ENCODE measurements at places on chromosomes 4 and X.
A peak's percentile ranks its signal among the peaks of the same experiment; 100 is the strongest.

GRCh38 chrX:152155766-152156310, 17.5 kb upstream of the MAGEA10 start:
- DNase-seq, result no peak

- no peak for DNase-seq
These were observed 94.6 kb downstream of the REELD1 start for GRCh38 chr4:146308951-146309350.

DNA sequence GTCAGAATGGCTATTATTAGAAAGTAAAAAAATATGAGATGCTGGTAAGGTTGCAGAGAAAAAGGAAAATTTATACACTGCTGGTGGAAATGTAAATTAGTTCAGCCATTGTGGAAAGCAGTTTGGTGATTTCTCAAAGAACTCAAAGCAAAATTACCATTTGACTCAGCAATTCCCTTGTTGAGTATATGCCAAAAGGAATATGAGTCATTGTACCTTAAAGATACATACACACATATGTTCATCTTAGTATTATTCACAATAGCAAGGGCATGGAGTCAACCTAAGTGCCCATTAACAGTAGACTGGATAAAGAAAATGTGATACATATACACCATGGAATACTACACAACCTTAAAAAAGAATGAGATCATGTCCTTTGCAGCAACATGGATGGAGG, 148.2 kb downstream of the COMMD8 start:
- DNase-seq, result no peak

DNA sequence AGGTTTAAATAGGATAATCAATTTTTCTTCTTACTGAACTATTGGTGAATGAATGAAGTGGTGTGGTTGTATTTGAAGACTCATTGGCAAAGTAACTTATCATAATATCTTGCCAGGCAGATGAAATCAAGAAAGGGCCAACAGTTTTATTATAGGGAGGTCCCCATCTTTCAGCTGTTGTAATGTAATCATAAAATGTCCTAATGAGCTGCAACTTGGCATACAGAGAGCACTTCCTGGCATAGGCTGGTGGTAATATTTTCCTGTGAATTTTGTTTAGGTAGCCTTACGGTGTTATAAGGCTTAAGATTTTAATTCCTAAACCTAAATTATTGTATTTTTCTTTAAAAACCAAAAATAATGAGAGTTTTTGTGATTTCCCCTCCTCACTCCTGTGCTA, 17.5 kb downstream of the FHIP1A start:
- DNase-seq, result no peak

GRCh38 chr4:104163820-104164219, 330.9 kb downstream of the CXXC4 start:
- no peak for DNase-seq

GRCh38 chr4:152217896-152218295, 318.0 kb downstream of the FBXW7 start:
- DNase-seq, result no peak

GRCh38 chrX:115679460-115679859, 118.5 kb downstream of the PLS3 start:
- no peak for DNase-seq

DNA sequence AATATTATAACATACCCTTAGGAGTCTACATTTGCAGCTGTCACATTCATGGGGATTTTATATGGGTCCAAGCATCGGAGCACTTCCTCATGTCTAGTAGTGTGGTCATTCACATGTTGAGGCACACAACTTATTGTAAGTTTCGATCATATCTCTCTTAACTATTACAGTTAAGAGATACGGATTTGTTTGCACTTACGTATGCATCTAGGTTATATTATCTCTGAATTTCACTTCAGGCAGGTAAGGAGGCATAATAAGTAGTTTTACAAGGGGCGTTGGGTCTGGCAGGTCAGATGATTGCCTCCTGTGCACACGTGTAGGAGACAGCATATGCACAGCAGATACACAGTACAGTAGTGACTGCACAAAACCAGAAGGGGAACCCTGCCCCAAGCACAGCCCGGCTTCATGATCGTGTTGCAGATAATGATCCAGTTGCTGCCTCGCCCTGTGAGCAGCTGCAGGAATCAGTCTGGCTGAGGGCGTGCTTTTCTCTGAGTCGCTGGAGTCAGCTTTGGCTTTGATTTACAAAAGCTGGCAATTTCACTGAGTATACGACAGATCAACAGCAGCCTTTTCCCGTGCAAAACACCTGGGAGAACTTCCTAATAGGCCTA, 302.9 kb upstream of the GATB start:
- no peak for DNase-seq

DNA sequence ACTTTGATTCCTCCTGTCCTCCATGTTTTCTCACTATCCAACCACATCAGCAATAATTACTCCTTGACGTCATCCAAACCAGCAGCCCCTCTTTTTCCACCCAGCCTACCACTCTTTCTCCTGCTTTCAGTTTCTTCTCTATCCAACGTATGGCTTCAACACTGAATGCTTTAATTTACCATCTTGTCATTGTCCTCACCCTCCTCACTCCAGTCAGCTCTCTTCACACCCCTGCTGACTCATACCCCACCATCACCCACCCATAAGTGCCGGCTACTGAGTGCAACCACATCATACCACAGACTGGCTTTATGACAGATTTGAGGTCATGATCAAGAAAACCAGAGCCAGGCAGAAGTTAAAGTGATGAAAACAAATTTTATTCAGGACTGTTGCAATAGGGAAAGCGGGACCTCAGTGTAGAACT, 9.8 kb upstream of the ANXA5 start:
- no peak for DNase-seq

- DNase-seq, result peak; percentile 25
These were observed at the start of gene HS3ST1 for GRCh38 chr4:11428231-11428898. Gene HS3ST1, minus strand, starts transcription at chr4:11428894. Its CDS starts 28,889 bp downstream, at chr4:11400005.

- no peak for DNase-seq
These were observed 37.4 kb upstream of the NDST3 start for GRCh38 chr4:117996891-117997290.

GRCh38 chr4:105472871-105473323, 965 bp downstream of the PPA2 start:
- DNase-seq, result no peak

- DNase-seq, result no peak
These were observed 69.2 kb downstream of the VCX3A start for GRCh38 chrX:6465756-6466155.

GRCh38 chr4:99321241-99322191, at the start of gene ADH1B:
Gene ADH1B, minus strand, starts transcription at chr4:99321401. Its CDS starts 70 bp downstream, at chr4:99321331.
- no peak for DNase-seq

DNA sequence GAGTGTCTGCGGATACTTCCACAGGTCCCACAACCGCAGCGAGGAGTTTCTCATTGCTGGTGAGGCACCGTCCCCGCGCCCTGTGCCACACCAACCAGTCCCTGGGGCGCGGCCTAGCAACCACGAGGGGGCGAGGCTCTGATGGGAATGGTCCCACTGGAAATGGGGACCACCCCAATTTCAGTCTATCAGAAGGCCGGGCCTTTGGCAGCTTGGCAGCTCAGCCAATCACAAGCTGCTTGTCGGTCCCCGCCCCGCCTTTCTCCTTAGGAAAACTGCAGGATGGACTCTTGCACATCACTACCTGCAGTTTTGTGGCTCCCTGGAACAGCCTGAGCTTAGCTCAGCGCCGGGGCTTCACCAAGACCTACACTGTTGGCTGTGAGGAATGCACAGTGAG, 3.0 kb downstream of the TIMP1 start:
- DNase-seq, result no peak

- no peak for DNase-seq
These were observed 554.8 kb upstream of the TENM3 start for GRCh38 chr4:181688432-181688831.

GRCh38 chr4:137266511-137266910, 265.8 kb downstream of the PCDH18 start:
- no peak for DNase-seq
